Panc1 (cell line): ENCODE measurements at places on chromosomes 5 and 9. TPM values are rescaled to one million over a fixed set of nuclear protein-coding genes. Genes with fewer than 3 reads are reported as not detected.

MOB3B gene
- 0.03 TPM for total RNA-seq

KCNIP1 gene
- total RNA-seq: not detected

TMEFF1 gene
- total RNA-seq: 2.2 TPM

FUT7 gene
- total RNA-seq: not detected

DNA sequence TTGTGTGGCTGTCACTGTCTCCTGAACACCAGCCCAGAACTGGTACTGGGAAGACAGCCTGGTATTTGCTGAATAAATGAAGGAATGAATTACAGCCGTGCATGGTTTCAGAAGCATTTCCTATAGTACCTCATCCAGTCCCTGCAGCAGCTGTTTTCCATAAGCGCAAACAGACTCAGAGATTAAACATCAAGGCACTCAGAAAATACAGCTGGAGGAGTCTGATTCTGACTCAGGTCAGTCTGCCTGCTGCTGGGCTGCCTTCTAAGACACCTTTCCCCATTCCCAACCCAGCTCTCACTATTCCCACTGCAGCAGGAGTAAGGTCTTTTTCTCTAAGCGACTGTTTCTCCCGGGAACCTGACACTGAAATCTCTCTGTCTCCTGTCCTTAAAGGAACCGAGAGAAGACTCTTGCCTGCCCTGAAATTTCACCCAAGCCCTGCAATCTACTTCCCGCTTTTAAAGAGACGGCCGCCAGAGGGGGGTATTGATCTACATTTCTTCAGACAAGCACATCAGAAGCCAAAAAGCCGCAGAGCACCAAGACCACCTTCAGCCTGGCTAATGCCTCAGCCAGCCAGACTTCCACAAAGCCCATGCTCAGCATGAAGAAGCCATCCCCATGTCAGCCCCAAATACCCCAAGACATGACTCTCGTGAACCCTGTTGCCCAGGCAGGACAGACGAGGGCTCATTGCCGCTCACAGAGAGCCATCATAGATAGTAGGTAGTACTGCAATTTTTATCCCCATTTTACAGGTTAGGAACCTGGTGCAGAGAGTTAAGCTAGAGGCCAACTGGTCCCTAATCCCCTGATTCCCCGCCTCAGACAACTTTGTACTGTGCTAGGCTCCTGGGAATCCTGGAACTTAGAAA lies 5.4 kb upstream of the FOXI1 start:
- peaks cover 33% of the 10 kb centered on the region for H3K4me1 ChIP-seq
- H3K4me3 ChIP-seq: no peak overlapping the region
- peak; percentile 36 for DNase-seq

- H3K27me3 ChIP-seq: no peaks in the 10 kb centered on the region
- peak; percentile 81 for DNase-seq
- H3K4me3 ChIP-seq: peak overlapping the region; percentile 41
- H3K36me3 ChIP-seq: no peaks in the 10 kb centered on the region
- peak overlapping the region; percentile 34; the same call in 1 of the 2 replicates for H3K27ac ChIP-seq
- no peaks in the 10 kb centered on the region; the same call in 1 of the 2 replicates for H3K4me1 ChIP-seq
These were observed 12.5 kb upstream of the CTSL start for GRCh38 chr9:87713278-87713987.

DNA sequence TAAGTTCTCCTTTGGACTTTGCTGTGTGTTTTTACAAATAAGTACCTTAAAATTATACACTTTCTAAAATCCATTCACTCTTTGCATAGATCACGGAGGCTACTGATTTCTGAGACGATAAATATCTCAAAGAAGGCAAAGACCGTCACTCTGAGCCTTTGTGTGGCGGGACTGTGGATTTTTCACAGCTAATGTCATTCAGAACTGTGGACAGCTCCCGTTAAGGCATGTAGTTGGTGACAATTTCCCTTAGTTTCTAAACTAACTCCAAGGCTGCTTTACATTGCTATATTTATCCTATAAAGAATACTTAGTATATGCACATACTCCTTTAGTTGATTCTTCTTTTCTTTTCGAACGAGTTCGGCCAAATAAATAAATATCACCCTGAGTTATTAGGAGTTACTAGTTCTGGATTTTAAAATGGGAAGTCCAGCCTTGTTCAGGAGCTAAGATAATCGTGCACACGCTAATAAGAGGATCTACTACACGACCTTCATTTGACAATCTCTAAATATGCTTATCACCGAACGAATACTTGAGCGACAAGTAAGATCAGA lies 1.8 kb downstream of the HCN1 start:
- peak overlapping the region; percentile 44 for H3K4me3 ChIP-seq
- H3K36me3 ChIP-seq: no peaks in the 10 kb centered on the region
- peaks cover 6% of the 10 kb centered on the region for H3K27me3 ChIP-seq
- H3K27ac ChIP-seq: no peak overlapping the region
- no peak for DNase-seq

GRCh38 chr5:67425514-67425913 lies 228.9 kb upstream of the CD180 start:
- no peak overlapping the region for H3K4me3 ChIP-seq
- no peaks in the 10 kb centered on the region for H3K4me1 ChIP-seq

- H3K27ac ChIP-seq: no peak overlapping the region
- H3K36me3 ChIP-seq: no peaks in the 10 kb centered on the region
- no peaks in the 10 kb centered on the region for H3K4me1 ChIP-seq
- H3K27me3 ChIP-seq: no peaks in the 10 kb centered on the region
- no peak overlapping the region for H3K4me3 ChIP-seq
These were observed 24.9 kb upstream of the ELAVL2 start for GRCh38 chr9:23850690-23851629.

GRCh38 chr9:21778304-21778703 lies 24.1 kb upstream of the MTAP start:
- H3K4me1 ChIP-seq: peaks cover 12% of the 10 kb centered on the region
- no peak for DNase-seq
- no peaks in the 10 kb centered on the region for H3K27me3 ChIP-seq
- no peaks in the 10 kb centered on the region for H3K36me3 ChIP-seq
